Glomerular endothelial cell (primary cell): ENCODE measurements at places on chromosomes 11 and 22. TPM values are rescaled to one million over a fixed set of nuclear protein-coding genes. Genes with fewer than 3 reads are reported as not detected.

The MOV10L1 gene
- 2.1 and 11.7 TPM in 2 replicates for total RNA-seq

DNA sequence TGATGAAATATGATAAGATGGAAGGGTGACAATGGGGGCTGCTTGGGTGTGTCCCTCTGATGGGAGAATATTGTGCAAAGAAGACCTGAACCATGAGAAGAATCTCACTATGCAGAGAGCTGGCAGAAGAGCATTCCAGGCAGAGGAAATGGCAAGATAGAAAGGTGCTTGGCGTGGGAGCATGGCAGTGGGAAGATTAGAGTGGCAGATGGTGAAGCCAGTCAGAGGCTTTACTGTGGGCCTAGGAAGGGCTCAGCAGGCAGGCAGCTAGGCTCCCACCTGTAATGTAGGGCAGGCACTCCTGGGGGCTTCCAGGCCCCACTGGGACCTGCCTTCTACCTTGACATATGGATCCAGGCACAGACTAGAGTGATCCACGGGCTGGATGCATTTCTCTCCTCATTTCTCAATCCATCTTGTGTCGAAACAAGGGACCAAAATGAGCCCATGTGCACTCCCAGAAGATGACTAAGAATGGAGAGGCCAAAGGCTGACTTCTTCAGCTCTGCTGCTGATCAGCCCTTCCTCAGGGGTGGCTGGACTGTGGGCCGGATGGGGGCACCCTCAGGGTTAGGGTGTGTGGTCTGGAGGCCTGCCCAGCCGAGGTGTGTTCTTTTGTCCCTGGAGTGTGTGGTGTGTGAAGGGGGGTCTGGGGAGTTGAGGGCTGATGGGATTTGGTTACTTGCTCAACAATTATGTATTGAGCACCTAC lies 88.3 kb downstream of the TSPAN18 start:
- DNase-seq = no peak

The CRYBB3 gene
- 0.58 TPM in 1 of 2 replicates, not detected in the other for total RNA-seq

The TIMM8B gene
- total RNA-seq = 39.2 and 43.8 TPM in 2 replicates

The EIF3M gene
- total RNA-seq = 387 and 437 TPM in 2 replicates

DNA sequence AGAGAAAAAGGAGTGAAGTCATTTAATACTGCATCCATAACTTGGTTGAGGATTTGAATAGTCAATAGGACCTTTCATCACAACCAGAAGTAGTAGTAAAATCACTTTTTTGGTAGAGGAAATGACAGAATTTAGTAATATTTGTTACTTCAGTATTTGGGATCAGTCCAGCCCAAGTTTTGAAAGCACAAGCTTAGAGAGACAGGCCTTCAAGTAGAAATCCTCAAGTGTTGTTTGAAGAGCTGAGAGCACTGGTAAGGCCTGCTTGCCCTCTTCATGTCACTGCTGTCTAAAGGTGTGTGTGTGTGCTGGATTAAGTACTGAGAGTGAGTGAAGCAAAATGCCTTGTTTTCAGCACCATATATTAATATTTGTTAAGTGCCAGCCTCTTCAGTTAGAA lies 137.3 kb downstream of the WNT11 start:
- DNase-seq = no peak
